ENCODE measurements at places on chromosomes 3 and 15.

- peak; percentile 43 for DNase-seq
Measured at GRCh38 chr3:11185564-11186317, 31.4 kb downstream of the HRH1 start.

DNA sequence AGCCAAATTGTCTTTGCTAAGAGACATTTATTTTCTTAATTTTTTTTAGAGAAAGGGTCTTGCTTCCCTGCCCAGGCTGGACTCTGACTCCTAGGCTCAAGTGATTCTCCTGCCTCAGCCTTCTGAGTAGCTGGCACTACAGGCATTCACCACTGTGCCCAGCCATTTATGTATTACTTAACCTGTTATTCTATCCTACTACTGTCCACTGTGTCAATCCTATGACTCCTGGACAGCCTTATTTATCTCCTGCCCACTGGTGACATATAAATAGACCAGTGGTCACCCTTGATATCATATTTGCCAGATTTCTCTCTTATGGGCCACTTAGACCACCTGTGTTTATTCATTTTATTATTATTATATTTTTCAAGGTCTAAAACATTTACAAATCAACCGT lies 161.4 kb downstream of the ROBO1 start:
- no peak for DNase-seq

- DNase-seq: no peak
Measured at GRCh38 chr3:177201700-177202397, 4.6 kb upstream of the TBL1XR1 start.

GRCh38 chr3:139261754-139262586 lies 81.8 kb upstream of the MRPS22 start:
- DNase-seq: no peak

GRCh38 chr3:159158213-159158612 lies 356.4 kb downstream of the MFSD1 start:
- no peak for DNase-seq

DNA sequence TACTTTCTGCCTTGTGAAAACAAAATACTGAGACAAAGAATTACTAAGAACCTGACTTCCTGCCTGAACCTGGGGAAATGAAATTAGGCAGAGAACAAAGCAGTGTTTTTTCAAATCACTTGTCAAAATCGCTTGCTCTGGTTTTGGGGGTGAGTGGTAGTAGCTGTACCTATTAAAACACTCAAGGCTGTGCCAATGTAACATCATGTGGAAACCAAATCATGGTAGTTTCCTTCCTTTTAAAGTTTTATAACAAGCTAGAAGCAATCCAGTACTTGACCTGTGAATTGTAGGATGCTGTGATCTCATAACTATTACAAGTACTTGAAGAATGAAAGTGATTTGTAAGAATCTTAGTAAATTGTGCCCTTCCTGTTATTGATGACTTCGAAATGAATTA lies 6.7 kb downstream of the CMTM8 start:
- no peak for DNase-seq

DNA sequence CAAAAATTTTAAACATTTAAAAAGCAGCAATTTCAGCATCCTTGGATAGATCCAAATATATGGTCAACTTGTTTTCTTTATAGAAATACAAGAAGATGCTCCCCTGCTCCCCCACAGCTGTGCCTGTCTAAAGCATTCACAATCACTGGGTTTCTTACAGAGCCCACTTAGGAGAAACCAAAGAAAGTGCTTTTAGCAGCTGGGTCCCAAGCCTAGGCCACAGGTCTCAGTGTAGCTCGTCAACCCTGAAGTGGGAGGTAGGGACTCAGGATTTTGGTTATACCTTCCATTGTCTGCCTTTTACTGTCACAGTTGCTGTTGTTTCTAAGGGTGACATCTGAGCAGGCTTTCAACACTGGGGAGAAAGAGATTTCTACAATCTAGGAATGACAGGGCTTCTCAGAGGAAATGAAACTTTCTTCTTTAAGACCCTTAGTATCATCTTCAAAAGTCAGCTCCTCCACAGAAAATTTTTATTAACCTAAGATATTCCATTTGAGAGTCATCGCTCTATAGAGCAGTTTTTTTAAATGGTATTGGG lies 199.3 kb upstream of the CMC1 start:
- no peak for DNase-seq

- DNase-seq: no peak
Measured at GRCh38 chr3:106719583-106719982, 657.7 kb upstream of the CCDC54 start.

- DNase-seq: peak; percentile 75
Measured at GRCh38 chr3:142028243-142028777, 121.0 kb downstream of the TFDP2 start.

All from ACHN (cell line).